ENCODE measurements at places on chromosomes 3 and 15.

DNA sequence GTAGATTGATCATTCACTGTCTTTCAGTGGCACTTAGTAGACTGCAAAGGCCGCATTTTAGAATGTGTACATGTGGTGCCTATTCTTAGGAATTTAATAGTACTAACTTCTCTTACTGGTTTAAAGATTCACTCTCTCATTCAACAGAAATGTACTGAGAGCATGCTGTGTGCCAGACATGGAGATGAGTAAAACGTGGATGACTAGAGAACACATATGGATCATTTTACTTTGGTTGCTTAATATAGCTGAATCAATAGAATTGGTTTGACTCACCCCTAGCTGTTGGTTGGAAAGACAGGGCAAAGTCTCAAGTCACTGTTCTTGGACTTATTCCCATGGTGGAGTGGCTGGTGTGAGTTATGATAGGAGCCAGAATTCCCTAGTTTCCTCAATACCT lies 109.1 kb upstream of the TNFAIP8L3 start:
- peak; percentile 4 for DNase-seq

- no peak for DNase-seq
Measured at GRCh38 chr3:82122554-82123345, 361.3 kb upstream of the GBE1 start.

DNA sequence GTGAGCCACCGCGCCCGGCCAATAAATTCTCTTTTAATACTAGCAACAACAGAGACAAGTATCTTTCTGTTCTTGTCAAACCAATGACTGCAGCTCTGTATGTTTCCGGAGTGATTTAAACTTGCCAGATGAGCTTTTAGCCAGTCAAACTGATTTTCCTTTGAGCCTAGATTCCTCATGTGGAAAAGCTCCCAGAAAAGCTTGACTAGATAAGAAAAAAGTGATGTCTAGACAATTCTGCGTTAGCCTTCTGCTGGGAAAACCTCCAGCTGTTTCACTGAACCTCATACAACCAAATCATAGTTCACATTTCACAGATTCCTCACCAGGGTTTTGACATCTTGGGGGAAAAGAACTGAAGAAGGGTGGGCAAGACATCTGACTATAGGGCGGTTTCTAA lies 78.6 kb downstream of the MAGI1 start:
- DNase-seq = no peak

DNA sequence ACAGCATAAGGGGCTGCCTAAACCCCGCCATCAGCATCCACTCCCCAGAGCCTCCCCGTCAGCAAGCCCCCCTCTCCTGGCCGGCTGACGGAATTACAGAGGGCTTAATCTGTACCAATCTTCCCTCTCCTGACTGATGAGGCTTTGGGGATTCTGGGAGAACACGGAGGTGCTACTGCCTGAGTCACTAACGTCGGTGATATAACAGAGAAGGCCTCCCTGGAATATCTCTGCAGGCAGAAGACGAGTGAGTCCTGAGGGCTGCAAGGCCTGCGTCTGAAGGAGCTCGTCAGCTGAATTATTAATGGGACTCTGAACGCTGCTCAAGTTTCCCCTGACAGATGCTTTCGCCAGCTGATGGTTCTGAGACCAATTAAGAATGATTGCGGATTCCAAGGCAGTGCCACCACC lies 147.7 kb downstream of the XXYLT1 start:
- DNase-seq = no peak

DNA sequence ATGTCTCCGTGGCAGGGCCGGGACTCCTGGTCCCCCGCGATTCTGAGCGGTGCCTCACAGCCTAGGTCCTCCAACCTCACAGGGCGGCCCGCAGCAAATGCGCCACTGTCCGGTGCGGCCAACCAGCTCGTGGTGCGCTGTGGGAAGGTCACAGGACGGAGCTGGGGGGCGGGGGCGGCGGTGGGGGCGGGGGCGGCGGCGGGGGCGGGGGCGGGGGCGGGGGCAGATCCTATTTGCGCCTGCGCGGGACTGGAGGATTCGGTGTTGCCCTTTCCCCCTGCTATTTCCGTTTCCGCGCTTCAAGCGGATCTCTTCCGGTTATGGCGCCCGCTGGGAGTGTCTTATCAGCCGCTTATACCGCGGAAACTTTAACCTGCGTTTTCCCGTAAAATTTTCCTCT lies 106.7 kb upstream of the SNRPN start:
- no peak for DNase-seq

All from HepG2 (cell line).